A673 (cell line): ENCODE measurements at places on chromosomes 4 and X. TPM values are rescaled to one million over a fixed set of nuclear protein-coding genes. Genes with fewer than 3 reads are reported as not detected.

- H3K27me3 ChIP-seq: no peaks in the 10 kb centered on the region
- no peaks in the 10 kb centered on the region for H3K4me1 ChIP-seq
- H3K36me3 ChIP-seq: no peaks in the 10 kb centered on the region
- DNase-seq: no peak
Measured at GRCh38 chrX:30851449-30851848, 37.6 kb downstream of the TAB3 start.

DNA sequence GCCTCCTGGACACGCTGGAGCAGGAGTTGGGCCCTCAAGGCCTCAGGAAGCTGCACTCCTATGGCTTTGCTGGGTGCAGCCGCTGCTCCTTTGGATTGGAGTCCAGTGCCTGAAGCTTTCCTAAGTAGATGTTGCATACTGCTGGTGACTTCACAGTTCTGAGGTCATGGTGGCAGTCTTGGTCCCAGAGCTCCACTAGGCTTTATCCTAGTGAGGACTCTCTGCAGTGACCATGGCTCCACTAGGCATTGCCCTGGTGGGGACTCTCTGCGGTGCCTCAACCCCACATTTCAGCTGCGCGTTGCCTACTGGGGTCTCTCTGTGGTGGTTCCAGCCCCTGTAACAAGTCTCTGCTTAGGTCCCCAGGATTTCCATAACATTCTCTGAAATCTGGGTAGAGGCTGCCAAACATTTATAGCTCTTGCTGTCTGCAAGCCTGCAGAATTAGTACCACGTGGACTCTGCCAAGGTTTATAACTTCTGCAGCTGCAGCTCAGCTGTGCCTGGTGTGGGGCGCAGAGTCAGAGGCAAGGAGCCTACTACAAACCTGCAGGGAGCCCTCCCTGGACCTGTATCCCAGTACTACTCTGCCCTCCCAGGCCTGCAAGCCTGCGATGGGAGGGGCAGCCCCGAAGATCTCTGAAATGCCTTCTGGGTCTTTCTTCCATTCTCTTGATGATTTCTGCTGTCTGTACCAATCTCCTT, 46.0 kb upstream of the NFKB1 start:
- H3K27me3 ChIP-seq: no peaks in the 10 kb centered on the region
- no peaks in the 10 kb centered on the region for H3K4me1 ChIP-seq
- no peak overlapping the region for H3K27ac ChIP-seq
- DNase-seq: no peak

GRCh38 chr4:168844353-168845049, 165.6 kb downstream of the CBR4 start:
- H3K4me3 ChIP-seq: no peak overlapping the region
- no peaks in the 10 kb centered on the region for H3K27me3 ChIP-seq
- no peak overlapping the region for H3K27ac ChIP-seq
- no peaks in the 10 kb centered on the region for H3K36me3 ChIP-seq

Gene UBE2D3
- total RNA-seq: 354 and 378 TPM in 2 replicates
